ENCODE measurements at places on chromosomes 12 and 14.

- no peak for DNase-seq
Observed at GRCh38 chr14:22613736-22614239, 15.7 kb downstream of the ABHD4 start.

GRCh38 chr12:122190842-122191668 is 8.1 kb downstream of the LRRC43 start:
- DNase-seq: peak; percentile 78

- DNase-seq: no peak
Observed at GRCh38 chr12:62983594-62983993, 48.6 kb upstream of the PPM1H start.

DNA sequence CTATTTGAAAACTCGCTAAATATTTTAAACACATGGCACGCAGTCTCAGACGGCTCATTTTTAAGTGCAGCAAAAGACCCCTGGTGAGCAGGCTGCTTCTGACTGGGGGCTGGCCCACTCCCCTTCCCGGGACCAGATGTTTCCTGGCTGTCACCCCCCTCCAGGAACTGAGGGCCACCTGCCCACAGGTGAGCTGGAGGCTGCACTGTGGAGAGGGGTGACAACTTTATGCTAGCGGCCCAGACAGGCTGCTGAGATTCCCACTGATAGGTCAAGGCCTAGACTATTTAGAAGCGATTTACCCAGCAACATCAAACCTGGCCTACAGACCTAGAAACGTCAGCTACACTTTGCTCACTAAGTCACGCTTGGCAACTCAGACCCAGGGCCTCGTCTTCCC is 92.1 kb downstream of the BCL11B start:
- no peak for DNase-seq

- DNase-seq: peak; percentile 15
Observed at GRCh38 chr12:13534645-13535398, 338.3 kb downstream of the EMP1 start.

GRCh38 chr14:92774572-92774971 is 19.5 kb upstream of the GOLGA5 start:
- DNase-seq: no peak

GRCh38 chr12:132477017-132477702 is 12.8 kb upstream of the FBRSL1 start:
- DNase-seq: no peak

DNA sequence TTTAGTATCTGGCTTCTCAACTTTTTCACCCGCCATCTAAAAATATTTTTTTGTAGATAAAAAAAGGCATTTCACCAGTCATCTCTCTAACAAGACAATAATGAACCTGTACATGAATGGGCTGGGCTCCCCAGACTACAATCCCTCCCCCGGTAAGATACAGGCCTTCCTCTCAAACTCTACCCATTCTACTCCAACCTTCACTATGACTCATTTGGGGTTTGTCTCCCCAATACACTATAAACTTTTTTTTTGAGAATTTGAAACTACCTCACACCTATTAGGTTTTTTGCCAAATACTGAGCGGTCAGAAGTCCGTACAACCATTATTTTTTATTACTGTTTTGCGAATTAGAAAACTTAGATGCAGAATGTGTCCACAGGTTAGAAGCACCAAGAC is 784 bp downstream of the RPL6 start:
- DNase-seq: no peak
